Fibroblast of the aortic adventitia (primary cell): ENCODE measurements at places on chromosomes 7 and 10.

DNA sequence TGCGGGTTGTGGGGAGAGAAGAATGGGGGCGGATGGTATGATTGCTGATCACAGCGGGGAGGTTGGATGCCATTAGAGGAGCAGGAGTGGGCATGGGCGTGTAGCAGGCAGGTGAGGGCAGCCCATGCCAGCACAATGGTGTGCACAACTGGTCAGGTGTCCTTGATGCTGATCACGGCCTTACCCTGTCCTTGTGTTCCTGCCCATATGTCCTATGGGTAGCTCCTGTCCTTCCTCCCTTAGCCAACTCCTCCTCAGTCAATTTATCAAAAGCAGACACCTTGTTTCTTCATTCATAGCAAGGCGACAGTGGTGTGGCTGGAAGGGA, 30.7 kb downstream of the WDR86 start:
- DNase-seq, result no peak

- DNase-seq, result no peak
Measured at GRCh38 chr10:96660297-96660696, 60.0 kb downstream of the PIK3AP1 start.

GRCh38 chr10:17737027-17737965, 14.7 kb upstream of the TMEM236 start:
- DNase-seq, result peak; percentile 71

- peak; percentile 79 for DNase-seq
Measured at GRCh38 chr10:86688398-86688921, 20.1 kb downstream of the LDB3 start.

GRCh38 chr7:114468844-114469243, 54.2 kb downstream of the FOXP2 start:
- DNase-seq, result peak; percentile 43

DNA sequence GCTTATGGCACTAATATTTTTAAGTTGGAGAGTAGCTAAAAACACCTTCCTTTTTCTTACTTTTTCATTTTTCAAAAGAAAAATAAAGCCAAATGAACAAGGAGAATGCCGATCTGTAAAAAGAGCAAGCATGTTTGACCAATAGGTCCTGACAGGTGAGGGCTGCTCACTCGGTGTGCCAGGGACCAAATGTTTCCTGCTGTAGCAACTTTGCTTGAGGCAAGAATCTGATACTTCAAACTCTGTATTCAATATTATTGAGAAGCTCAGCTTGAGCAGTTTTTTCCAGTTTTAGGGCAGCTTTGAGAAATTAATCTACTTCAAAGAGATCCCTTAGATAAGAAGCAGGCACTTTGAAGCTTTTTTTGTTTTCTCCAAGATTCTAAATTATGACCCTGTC, 298.1 kb downstream of the BICC1 start:
- no peak for DNase-seq

GRCh38 chr10:61825001-61825400, 76.5 kb upstream of the ARID5B start:
- DNase-seq, result no peak

DNA sequence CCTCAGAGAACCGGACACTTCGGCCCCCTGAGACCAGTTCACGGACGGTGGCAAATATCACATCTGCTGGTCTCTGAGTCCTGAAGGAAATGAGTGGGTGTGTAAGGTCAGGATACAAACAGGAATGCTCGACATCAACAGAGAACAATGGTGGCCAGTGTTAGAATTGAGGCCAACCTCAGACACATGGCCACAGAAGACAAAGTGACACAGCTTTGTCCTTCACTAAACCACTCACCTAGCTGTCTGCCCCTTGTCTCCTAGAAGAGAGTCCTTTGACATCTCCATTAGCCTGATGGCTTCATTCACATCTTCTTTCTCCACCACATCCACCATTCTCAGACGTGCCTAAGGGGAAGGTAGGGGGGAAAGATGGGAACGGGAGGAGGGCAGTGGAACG, 4.3 kb downstream of the COPS6 start:
- DNase-seq, result no peak

GRCh38 chr7:35645691-35646090, 49.2 kb downstream of the HERPUD2 start:
- DNase-seq, result no peak

DNA sequence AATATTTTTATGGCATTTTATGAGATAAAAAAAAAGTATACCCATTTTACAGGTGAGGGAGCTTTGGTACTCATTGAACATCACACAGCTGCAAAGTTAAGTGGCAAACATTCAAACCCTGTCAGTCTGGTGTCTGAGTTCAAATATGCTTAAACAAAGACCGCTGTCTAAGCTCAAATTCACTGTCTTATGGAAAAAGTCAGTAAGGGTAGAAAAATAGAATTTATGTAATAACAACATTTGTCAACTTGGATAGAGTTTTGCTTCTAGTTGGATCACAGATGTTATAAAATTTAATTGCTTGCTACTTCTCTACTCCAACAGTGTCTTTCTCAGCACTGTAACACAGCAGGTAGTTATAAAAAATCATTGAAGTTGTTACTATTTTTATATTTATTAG, 161.7 kb upstream of the CSTF2T start:
- no peak for DNase-seq

- DNase-seq, result peak; percentile 54
Measured at GRCh38 chr7:46233585-46234329, 312.7 kb upstream of the IGFBP3 start.

- no peak for DNase-seq
Measured at GRCh38 chr7:80601999-80602398, 36.4 kb upstream of the CD36 start.

DNA sequence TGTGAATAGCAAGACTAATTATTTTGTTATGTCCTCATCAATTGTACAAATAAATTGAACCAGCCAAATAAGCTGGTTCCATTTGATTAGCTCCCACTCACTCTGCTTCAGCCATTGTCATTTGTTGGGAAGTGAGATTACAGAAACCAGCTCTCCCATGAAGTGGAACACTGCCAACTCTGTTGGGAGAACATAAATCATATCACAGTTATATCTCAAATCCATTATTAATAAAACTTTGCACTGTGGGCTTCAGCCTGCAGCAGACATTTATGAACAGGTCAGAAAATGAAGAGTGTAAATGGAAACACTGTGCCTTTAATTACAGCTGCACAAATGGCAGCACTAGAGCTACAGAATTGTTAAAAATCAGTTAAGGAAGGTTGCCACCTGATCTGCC, 46.7 kb upstream of the TEX47 start:
- no peak for DNase-seq

DNA sequence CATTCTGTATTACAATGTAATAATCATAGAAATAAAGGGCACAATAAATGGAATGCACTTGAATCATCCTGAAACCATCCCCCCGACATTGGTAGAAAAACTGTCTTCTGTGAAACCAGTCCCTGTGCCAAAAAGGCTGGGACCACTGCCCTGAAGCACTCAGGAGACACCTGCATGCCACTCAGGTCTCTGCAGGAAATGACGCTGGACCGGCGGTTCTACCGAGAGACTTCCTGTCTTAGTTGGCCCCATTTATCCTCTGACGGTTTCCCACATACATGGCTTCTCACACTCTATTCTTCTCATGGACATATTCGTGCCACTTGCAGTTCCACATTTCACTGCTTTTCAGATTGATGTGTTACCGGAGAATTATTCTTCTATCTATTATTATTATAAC, 617.5 kb downstream of the SDK1 start:
- DNase-seq, result no peak

- DNase-seq, result no peak
Measured at GRCh38 chr7:47711776-47712175, 129.9 kb upstream of the TNS3 start.

DNA sequence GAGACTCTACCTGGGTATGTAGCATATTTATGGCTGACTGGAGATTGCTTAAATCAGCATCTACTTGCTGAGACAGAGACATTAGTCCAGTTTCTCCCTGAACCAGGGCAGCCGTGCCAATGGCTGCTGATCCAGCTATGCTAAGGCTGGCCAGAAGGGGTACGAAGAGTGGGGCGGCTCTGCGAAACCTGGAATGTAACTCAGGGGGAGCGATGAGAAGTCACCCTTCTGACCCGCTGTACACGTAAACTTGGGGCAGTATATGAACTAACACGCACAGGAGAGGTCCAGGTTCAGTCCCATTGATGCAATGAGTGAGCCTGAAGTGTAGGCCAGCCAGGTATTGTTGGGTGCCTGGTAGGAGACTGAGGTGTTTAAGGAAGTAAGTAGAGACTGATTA, 73.7 kb downstream of the PRR15 start:
- no peak for DNase-seq

GRCh38 chr10:4016214-4016740, 231.3 kb upstream of the KLF6 start:
- no peak for DNase-seq

- DNase-seq, result no peak
Measured at GRCh38 chr10:114380797-114381196, 23.5 kb downstream of the AFAP1L2 start.

GRCh38 chr7:50869108-50869725, 86.5 kb upstream of the GRB10 start:
- peak; percentile 95 for DNase-seq

GRCh38 chr10:130440971-130441370, 304.8 kb downstream of the GLRX3 start:
- no peak for DNase-seq

GRCh38 chr10:133309100-133309719, 496 bp downstream of the ZNF511 start:
- DNase-seq, result peak; percentile 87

- DNase-seq, result no peak
Measured at GRCh38 chr7:44286618-44287487, 38.5 kb downstream of the CAMK2B start.

GRCh38 chr10:100287756-100288155, 1.3 kb upstream of the BLOC1S2 start:
- DNase-seq, result no peak

DNA sequence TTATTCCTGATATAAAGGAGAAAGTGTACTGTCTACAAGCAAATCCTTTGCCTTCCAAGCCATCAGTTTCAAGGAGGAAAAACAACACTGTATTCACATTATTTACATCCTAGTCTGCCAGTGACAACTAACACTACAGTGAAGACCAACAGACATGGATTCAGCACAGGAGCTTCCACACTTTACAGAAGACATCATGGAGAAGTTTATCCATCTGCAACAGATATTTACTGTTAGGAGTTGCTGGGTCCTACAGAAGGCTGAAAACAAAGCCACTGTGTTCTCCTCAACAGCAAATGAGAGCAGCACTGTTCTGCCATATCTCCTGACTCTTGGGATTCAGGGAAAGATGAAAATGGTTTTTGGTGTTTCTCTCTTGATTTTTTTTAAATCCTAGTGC, 31.9 kb downstream of the NAPEPLD start:
- DNase-seq, result no peak

- DNase-seq, result no peak
Measured at GRCh38 chr7:108408296-108408991, 47.8 kb downstream of the NRCAM start.

- no peak for DNase-seq
Measured at GRCh38 chr7:127123220-127123619, 129.5 kb downstream of the GRM8 start.

GRCh38 chr10:116465546-116465945, 37.9 kb downstream of the PNLIPRP3 start:
- DNase-seq, result no peak

DNA sequence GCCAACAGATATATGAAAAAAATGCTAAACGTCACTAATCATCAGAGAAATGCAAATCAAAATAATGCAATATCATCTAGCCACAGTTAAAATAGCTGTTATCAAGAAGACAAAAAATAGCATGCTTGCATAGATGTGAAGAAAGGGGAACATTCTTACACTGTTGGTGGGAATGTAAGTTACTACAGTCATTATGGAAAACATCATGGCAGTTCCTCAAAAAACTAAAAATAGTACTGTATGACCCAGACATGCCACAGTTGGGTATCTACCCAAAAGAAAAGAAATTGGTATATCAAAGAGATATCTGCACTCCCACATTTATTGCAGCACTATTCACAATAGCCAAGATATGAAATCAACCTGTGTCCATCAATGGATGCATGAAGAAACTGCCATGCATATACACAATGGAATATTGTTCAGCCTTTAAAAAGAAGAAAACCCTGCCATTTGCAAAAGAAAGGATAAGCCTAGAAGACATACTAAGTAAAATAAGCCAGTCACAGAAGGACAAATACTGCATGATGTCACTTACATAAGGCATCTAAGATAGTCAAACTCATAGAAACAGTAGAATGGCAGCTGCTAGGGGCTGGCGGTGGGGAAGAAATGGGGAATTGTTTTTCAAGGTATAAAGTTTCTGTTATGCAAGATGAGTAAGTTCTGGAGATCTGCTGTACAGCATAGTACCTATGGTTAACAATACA, 107.0 kb downstream of the PTPN20 start:
- DNase-seq, result no peak

- no peak for DNase-seq
Measured at GRCh38 chr10:102674566-102674965, 30.3 kb downstream of the TRIM8 start.

DNA sequence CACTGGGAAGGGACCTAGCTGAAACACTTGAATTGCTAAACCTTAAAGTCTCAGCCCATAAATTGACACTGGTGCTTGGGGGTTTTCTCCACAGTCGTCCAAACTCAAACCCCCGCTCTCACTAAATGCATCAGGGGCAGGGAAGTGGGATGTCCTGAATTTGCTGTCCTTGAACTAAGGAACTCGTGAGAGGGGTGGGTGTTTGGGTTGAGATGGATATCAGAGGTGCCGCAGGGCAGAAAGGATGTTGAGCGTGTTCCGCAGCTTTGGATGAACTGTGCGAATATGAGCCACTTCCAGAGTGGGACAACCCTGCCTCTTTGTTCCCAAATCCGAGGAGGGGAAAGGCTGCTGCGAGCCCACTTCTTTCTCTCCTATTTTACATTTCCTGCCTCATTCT, 90.3 kb upstream of the LYZL2 start:
- no peak for DNase-seq

DNA sequence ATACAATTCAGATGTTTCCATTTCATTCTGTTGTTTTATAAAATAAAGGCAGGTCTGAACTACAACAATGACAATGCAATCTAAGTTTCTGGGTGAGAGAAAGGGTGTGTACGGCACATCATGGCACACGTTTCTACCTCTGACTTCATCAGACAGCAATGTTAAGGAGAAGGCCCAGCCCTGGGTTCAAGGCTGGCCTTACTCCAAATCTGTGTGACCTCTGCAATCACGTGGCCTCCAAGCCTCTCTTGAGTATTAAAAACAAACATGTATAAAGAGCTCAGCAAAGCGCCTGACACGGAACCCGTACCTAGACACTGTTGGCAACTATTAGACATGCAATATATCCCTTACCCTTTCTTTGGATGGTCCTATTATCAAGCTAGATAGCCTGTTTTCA, 114.1 kb downstream of the LARP4B start:
- peak; percentile 8 for DNase-seq

GRCh38 chr10:95408148-95408960, 117.6 kb upstream of the PDLIM1 start:
- no peak for DNase-seq

GRCh38 chr10:95790982-95791381, 35.0 kb downstream of the ENTPD1 start:
- DNase-seq, result no peak

GRCh38 chr10:76769582-76769981, 868.0 kb downstream of the KCNMA1 start:
- DNase-seq, result no peak

- no peak for DNase-seq
Measured at GRCh38 chr7:158369290-158369689, 218.3 kb downstream of the PTPRN2 start.

- no peak for DNase-seq
Measured at GRCh38 chr10:47060993-47061500, 149.8 kb downstream of the PTPN20 start.
